Omental fat pad (tissue), 4 donors: ENCODE measurements at places on chromosomes 3 and 15. TPM values are rescaled to one million over a fixed set of nuclear protein-coding genes. Genes with fewer than 3 reads are reported as not detected.

- DNase-seq: no peak
Observed at GRCh38 chr3:183984127-183984740, 33.5 kb downstream of the ABCC5 start.

DNA sequence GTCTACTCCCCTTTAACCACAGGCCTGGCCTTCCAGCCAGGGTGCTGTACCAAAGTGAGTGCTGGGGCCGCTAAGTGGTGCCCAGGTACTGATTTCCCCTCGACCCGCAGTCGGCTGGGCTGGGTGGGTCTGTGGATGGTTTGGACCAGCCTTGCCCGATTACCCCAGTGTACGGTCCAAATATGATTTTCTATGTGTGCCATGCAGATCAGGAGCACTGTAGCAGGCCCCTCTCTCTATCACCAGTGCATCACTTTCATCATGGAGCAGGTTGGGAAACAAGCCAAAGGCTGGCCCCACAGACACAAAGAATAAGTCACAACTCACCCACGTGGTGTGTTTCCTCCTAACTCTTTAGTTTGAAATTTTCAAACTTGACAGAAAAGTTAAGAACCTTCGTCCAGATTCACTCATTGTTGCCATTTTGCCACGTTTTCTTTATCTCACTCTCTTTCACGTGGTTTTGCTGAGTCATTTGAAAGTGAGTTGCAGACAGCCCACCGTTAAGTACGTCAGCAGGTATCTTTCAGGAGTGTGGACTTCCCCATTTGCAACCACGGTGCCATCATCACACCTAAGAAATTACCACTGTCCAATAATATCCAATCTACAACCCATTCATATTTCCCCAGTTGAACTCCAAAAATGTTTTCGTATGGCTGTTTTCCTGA lies 37.0 kb downstream of the ZNF710 start:
- DNase-seq: no peak

DNA sequence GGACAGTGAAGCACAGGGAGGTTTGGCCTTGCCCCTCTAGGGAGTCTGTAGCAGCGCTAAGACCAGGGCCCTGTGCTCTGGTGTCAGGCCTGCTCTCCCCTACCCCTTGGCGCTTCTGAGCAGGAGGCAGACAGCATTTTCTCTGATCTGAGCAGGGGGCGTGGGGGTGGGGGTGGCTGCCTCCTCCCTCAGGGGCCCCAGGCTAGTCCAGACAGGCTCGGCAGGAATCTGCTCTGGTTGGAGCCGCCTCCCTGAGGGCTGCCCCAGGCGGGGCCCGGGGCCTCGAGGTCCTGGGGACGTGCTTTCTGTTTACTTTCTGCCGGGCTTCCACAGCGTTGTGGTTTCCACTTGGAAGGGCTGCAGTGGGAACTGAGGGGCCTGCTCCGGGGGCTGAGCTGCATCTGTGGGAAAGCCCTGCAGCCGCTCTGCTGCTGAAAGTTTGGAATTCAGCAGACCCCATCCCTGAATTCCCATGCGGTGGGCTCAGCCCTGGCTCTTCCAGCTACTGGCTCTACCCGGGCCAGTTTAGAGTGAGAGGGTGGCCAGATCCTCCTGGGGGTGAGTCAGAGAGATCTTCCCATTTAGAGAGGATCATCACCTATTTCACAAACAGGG lies 105.4 kb downstream of the LINGO1 start:
- no peak for DNase-seq

GRCh38 chr15:73368301-73369136 lies at the start of gene HCN4:
Gene HCN4 (minus strand): TSS chr15:73368958. CDS start chr15:73368270, 688 bp downstream.
- no peak for DNase-seq

DNA sequence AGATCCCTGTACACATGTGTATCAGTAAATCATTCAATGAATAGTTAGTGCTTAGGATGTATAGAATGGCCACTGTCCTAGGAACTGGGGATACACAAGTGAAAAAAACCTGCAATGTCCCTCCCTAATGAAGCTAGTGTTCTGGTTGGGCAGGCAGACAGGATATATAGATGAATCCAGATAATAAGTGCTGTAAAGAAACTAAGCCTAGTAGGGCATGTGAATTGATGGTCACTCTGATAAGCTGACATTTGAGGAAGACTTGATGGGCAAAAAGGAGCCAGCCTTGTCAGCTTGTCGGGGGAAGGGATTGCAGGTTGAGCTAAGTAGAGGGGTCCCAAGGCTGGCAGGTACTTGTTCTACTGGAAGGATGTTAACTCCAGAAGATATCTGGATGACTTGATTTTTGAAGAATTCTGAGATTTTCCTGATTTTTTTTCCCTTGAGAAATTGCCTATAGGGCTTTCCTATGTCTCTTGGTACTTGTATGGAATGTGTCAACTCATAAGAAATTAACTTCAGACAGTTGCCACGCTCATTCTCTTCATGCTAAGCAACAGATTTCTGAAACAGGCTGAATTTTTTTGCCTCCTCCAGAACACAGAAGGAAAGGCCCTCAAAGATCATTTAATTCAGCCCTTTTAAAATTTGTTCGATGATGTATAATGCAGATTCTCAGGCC lies 6.3 kb upstream of the KIF23 start:
- DNase-seq: no peak

GRCh38 chr3:128312271-128312670 lies 154.4 kb downstream of the DNAJB8 start:
- no peak for DNase-seq

DNA sequence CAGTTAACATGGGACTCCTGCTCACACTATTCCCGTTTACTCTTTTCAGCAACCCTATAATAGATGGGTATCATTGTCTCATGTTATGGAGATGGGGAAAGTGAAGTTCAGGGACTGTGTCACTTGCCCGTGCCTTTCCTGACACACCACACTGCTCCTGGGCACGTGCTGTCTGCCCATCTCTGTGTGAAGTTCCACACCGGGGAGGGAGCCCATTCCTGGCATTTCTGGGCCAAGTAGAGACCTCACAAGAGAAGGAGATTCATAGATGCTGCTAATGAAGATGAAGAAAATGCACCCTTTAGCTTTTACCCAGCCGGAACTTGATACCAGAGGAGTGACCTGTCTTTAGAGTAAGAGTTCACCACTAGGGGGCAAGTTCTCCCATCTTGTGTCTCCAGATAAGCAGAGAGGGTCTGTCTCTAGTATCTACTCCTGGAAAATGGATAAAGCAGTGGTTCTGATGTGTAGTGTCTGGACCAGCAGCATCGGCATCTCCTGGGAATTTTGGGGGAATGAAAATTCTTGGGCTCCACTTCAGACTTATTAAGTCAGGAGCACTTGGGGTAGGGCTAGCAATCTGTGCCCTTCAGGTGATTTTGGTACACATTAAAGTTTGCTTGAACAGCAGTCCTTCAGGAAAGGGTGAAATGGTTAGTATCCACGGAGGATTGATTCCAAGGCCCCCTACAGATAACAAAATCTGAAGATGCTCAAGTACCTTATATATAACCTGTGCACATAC lies 2.0 kb upstream of the TOPBP1 start:
- DNase-seq: no peak

- DNase-seq: no peak
Observed at GRCh38 chr3:113086560-113087461, 96.0 kb downstream of the GTPBP8 start.

DNA sequence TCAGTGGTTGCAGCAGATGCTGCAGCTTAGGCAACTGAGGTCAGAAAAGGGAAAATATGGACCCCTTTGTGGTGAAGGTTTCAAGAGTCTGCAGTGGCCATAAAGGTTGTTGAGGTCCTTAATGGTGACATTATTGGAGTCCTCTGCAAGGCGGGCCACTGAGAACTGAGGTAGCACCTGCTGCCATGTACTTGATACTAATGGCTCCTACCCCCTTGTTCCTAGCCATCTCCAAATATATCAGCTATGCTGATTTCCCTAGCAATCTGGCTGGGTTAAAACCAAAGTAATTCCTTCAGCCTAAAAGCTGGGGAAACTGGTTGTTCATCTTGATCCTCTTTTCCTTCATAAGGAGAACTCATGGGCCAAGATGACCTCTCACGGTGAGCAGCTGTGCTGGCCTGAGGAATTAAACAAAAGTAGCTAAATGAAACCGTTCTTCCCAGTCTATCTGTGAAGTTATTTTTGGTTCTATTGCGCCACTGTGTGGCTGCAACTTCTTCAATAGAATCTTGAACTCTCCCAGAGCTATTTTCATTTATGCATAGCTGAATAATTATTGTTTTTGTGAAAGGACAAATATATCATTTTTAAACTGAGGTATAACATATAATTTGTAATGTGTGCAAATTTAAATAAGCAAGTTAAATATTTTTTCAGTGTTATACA lies 76.1 kb upstream of the PLSCR4 start:
- DNase-seq: no peak

GRCh38 chr3:101852983-101853840 lies 3.9 kb downstream of the NFKBIZ start:
- DNase-seq: no peak

DNA sequence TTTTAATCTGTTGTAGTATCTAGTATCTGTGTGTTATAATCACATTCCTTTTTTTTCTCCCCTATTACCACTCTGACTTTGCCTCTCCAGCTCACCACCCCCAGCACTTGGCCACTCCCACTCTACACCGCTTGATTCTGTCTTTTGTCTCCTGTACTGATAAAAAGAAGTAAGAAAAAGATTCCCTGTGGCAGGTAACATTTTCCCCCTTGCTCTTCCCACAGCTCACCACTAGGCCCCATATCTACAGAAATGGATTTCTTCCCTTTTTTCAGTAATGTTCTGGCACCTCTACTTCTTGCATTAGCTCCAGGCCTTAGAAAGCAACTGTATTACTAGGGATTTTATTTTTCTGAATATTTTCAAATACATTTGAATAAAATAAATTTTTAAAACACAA lies 25.6 kb downstream of the KCNH8 start:
- no peak for DNase-seq

DNA sequence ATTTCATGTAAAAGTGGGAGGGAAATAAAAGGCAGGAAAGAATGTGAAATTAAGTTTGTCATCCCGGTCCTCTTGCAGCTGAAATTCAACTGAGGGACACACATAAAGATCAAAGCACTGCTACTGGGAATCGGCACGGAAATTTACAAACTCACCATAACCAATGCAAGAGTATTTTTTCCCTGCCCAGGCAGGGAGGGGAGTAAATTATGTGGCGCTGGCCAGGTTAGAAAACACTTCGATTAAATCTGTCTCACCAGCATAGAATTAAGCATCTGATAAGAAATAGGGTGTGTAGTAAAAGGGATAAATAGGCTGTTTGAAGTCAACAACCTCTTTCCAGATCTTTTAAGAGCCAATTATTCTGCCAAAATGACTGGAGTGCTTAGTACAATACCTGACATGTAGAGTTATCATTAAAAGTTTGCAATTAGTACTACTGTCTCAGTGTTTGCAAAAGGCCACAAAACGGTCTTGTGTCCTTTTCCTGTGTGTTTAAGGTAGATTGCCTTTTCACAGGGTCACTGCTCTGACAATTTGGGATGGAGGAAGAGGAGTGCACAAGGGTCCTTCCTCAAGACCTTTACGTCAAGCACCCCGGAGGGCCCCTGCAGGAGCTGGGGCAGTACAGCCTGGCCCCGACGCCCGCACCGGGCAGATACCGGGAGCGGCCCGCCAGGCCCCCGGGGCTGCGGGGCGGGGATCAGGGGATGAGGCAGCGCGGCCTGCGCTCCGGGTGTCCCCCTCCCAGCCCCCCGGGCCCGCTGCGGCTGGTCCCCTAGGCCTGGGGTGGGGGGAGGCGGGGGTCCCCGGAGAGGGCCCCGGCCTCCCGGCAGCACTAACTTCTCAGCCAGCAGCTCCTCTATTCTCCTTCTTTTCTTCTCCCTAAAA lies 651 bp downstream of the UBA3 start:
- no peak for DNase-seq

DNA sequence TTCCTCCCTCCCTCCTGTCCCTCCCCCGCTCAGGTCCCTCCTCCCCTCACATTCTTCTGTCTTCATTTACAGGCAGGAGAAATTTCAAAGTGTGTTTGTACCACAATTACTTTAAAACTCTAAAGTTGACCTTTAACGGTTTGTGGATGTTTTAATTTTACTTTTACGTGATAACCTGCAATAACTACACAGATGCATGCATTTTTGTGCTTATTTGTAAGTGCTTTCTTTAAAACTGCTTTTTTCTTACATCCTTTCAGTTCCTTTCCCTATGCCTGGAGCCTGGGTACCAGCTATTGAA lies 51.8 kb upstream of the CGNL1 start:
- no peak for DNase-seq

- no peak for DNase-seq
Observed at GRCh38 chr3:52055537-52056351, 627 bp downstream of the DUSP7 start.

DNA sequence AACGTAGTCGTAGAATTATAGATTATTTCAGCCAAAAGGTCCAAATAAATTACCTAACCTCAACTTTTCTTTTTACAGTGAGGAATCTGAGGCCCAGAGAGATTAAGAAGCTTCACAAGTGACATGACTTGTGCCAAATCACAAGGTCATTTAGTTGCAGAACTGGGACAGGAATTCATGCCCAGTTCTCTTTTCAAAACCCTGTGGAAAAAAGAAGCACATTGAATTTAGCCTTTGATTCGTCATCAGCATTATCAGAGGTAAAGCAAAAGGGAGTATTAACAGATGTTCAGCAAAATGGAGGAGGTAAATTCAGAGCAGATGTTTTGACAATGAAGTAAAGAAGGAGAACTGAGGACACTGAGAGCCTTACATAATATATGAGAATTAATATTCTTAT lies 4.5 kb downstream of the SERPINI2 start:
- no peak for DNase-seq

DNA sequence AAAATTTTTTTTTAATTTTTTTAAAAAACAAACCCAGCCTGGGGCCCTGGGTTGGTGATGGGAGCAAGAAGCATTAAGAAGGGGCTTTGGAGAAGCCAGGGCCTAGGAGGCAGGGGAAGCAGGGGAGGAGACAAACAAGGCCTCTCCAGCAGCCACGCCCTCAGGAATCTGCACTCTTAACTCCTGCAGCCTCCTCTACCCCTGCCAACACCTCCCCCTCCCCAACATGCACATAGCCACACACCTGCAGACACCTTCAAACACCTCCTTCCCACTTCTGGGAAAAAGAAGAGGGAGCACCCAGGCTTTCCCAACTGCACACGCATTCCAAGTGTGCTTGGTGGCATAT lies 2.7 kb upstream of the DCAF1 start:
- no peak for DNase-seq

DNA sequence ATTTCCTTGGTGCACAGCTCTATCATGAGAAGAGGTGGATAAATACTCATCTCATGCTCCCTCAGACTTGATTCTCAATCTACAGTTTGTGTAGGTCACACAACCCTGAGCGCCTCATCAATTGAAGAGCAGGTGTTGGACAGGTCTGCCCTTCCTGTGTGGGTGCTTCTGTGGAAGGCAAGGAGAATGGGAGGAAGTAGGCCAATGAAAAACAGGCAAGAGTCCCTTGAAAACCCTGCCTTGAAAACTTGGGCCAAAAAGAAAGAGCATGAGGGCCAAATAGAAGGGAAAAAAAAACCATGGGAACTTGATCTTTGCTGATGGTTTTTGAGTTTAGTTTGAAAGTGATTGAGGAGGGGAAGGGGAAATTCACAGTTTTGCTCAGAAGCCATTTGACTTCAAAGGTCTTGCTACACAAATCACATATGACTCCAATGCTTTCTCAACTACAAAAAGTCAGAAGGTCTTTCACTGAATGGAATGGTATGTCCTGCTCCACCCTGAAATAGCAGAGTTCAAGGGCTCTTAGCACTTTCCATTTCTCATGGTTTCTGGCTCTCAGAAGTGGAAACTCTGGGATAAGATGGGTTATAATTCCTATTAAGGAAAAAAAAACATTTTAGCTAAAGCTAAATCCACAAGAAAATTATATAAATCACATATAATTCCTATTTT lies 37.2 kb upstream of the TM4SF1 start:
- no peak for DNase-seq

SEMA4B gene
- total RNA-seq: 21.7 TPM

PRR20G gene
- not detected for total RNA-seq

BLM gene
- total RNA-seq: 2.8 TPM

TXNRD3 gene
- total RNA-seq: 6.4 TPM

KBTBD13 gene
- not detected for total RNA-seq

TMIE gene
- total RNA-seq: not detected

GRK7 gene
- 0.46 TPM for total RNA-seq

RASGRF1 gene
- total RNA-seq: 0.13 TPM
